ENCODE measurements at places on chromosomes 1 and 21.

DNA sequence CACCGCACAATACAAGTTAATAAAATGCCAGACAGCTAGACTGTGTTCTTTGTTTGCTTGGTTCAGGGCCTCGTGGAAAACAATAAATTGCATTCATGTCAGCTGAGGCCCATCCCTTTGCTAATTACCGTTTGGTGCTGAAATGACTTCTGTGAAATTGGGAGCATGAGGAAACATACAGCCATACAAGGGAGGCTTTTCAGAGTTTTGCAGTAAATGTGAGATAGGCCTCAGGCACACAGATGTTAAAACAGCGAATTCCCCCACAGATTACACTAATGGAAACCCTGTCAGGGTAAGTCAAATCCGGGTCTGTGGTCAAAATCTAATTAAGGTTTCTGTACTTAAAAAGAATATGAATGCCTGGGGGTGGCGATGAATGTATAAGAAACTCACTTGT lies 173.5 kb upstream of the LMO4 start:
- DNase-seq: no peak

DNA sequence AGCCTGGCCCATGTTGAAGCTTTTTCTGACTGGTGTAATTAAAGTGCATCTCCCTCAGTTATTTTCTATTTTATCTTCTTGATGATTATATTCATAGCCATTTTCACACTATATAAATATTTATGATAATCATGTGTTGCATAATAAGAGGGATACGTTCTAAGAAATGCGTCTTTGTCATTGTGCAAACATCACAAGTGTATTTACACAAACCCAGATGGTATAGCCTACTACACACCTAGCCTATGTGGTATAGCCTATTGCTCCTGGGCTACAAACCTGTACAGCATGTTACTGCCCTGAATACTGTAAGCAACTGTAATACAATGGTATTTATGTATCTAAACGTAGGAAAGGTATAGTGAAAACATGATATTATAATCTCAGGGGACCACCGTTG lies 88.1 kb downstream of the BACH1 start:
- DNase-seq: no peak

DNA sequence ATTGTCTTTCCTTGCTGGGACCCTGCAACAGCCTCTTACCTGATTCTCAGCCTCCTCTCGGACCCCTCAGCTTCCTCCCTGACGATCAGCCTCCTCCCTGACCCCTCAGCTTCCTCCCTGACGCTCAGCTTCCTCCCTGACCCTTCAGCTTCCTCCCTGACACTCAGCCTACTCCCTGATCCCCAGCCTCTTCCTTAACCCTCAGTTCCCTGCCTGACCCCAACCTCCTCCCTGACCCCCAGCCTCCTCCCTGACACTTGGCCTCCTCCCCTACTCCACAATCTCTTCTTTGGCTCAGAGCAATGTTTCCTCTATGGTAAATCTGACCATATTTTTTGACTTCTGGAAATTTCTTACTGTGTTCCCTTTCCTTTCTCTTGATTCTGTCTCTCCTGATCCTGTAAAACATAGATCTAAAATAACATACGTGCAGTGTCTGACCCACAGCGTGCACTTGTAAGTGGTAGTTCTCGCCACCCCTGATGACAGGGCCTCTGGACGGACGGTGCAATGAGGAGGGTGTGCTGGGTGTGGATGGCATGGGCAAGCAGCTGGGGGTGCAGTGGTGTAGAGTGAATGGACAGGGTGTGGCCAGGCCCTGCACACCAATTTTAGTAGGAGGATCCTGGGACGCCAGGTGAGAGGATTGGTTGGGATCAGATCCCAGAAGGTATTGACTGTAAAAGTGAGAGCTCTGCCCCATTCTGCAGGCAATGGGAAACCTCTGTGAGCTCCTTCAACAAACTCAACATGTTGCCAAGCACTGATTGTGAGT lies 264.1 kb downstream of the FOXD2 start:
- DNase-seq: no peak

DNA sequence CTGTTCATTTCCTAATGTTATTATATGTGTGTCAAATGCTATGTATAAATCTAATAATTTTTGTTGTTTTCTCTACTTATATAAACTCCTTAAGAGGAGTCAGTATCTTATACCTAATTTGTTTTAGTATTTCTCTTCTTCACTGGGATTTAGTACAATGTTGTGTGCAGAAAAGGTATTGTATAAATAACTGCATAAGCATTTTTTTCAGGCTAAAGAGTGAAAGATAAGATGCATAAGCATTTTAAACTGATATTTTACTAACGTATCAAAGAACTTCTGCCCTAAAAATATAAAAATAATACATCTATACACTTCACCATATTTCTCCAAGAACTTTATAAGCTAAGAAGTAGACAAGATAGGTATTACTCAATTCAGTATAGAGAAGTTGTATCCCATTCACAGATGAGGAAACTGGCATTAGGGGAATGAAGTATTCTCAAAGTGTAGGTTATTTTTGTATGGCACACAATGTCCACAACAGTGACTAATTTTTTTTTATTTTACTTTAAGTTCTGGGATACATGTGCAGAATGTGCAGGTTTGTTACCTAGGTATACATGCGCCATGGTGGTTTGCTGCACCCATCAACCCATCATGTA lies 59.3 kb downstream of the NUP210L start:
- no peak for DNase-seq

- DNase-seq: no peak
Observed at GRCh38 chr1:209786146-209786545, 1.8 kb upstream of the C1orf74 start.

GRCh38 chr1:194903524-194903923 lies 1704.7 kb downstream of the KCNT2 start:
- no peak for DNase-seq

GRCh38 chr1:34166625-34167361 lies 1.8 kb upstream of the CSMD2 start:
- no peak for DNase-seq

GRCh38 chr21:26087223-26087918 lies 83.2 kb downstream of the APP start:
- no peak for DNase-seq

- DNase-seq: no peak
Observed at GRCh38 chr1:216542741-216543140, 119.5 kb upstream of the USH2A start.

GRCh38 chr1:209674957-209675564 lies at the start of gene G0S2:
G0S2 (plus strand) TSS chr1:209675412; CDS start chr1:209675685, 273 bp downstream.
- peak; percentile 31 for DNase-seq

- no peak for DNase-seq
Observed at GRCh38 chr1:91520942-91521507, 20.4 kb downstream of the CDC7 start.

- DNase-seq: no peak
Observed at GRCh38 chr1:98939471-98939870, 65.2 kb downstream of the PLPPR5 start.

- DNase-seq: no peak
Observed at GRCh38 chr21:34170886-34171285, 97.5 kb downstream of the MRPS6 start.

- no peak for DNase-seq
Observed at GRCh38 chr1:10074852-10075730, 42.3 kb downstream of the UBE4B start.

- no peak for DNase-seq
Observed at GRCh38 chr1:78369546-78369945, 121.2 kb upstream of the PTGFR start.

GRCh38 chr1:228867108-228867950 lies 132.1 kb downstream of the RHOU start:
- DNase-seq: no peak

DNA sequence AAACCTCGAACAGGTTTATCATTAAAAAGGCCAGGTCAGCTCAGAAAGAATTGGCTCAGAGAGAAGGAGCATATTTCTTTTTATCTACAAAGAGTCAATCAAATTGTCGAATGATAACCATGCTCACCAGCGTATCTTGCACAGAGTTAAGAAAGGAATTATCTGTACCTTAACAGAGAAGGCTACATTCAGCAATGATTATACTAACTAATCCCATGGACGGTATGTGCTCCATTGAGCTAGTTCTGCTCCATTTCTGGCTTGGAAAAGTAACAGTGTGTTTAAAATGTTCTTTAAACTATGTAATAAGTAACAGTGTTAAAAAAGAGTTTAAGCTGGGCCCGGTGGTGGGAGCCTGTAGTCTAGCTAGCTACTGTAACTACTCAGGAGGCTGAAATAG lies 4.2 kb downstream of the UBR4 start:
- DNase-seq: no peak

GRCh38 chr1:26848941-26849774 lies 13.8 kb upstream of the SFN start:
- DNase-seq: no peak

- DNase-seq: no peak
Observed at GRCh38 chr1:32808580-32808979, 8.6 kb downstream of the YARS1 start.

GRCh38 chr1:205450448-205450847 lies 5.4 kb downstream of the BLACAT1 start:
- no peak for DNase-seq

GRCh38 chr1:89557956-89558355 lies 33.3 kb downstream of the LRRC8B start:
- DNase-seq: no peak

DNA sequence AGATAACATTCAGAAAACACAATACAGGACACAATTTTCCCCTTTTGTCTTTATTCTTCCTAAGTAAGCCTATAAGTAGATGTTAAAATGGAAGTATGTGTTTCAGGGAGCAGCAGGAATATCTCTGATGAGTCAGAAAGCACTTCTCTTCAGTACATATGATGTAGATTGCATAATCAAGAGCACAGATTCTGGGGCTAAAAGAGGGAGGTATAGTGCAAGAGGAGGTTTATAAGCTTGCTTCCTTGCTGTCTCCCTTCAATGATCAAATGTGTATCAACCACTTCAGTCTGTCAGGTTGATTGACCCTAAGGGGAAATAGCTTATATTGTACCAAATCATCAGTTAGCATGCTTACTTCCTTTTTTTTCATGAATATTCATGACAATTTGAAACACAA lies 822.8 kb downstream of the BRINP3 start:
- no peak for DNase-seq

GRCh38 chr1:204571128-204571527 lies 54.9 kb downstream of the MDM4 start:
- DNase-seq: no peak

- DNase-seq: no peak
Observed at GRCh38 chr1:185774394-185774793, 40.2 kb downstream of the HMCN1 start.

GRCh38 chr1:87197641-87198040 lies 131.0 kb upstream of the LMO4 start:
- DNase-seq: no peak

GRCh38 chr1:228538831-228539230 lies 51.6 kb downstream of the RNF187 start:
- no peak for DNase-seq

- no peak for DNase-seq
Observed at GRCh38 chr1:62107923-62108322, 86.7 kb upstream of the L1TD1 start.

DNA sequence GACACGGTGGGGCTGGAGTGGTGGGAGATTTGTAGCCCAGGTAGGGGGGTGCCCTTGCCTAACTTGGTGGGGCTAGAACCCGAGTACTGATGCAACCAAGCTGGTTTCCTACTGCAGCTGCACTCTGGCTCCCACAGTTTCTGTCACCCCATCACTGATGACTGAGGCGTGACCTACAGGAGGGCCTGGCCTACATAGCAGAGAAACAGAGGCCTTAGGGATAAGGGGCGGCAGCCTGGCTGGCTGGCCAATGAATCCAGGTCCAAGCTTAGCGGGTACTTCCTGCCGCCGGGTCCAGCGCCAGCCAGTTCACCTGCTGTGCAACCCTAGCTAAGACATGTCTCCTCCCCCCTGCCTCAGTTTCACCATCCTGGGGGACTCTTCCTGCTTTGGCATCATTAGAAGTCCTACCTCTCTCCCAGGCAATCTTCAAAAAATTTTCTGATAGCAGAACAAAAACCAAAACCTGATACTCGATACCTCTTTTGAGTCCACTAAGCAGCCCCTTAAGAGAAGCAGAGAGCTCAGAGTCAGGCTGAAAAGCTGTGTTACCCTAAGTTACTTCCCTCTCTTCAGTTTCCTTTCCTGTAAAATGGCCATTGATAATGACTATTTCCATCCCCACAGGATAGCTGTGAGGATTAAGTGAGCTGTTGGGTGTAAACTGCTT lies 27.3 kb upstream of the RNF19B start:
- DNase-seq: no peak

GRCh38 chr1:58041621-58042020 lies 504.9 kb downstream of the OMA1 start:
- no peak for DNase-seq

DNA sequence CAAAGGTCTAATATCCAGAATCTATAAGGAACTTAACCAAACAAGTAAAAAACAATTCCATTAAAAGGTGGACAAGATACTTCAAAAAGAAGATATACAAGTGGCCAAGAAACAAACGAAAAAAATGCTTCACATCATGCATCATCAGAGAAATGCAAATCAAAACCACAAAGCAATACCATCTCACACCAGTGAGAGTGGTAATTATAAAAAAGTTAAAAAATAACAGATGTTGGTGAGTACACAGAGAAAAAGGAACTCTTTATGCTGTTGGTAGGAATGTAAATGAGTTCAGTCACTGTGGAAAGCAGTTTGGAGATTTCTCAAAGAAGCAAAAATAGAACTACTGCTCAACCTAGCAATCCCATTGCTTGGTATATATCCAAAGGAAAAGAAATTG lies 218.6 kb downstream of the SLC44A5 start:
- no peak for DNase-seq

DNA sequence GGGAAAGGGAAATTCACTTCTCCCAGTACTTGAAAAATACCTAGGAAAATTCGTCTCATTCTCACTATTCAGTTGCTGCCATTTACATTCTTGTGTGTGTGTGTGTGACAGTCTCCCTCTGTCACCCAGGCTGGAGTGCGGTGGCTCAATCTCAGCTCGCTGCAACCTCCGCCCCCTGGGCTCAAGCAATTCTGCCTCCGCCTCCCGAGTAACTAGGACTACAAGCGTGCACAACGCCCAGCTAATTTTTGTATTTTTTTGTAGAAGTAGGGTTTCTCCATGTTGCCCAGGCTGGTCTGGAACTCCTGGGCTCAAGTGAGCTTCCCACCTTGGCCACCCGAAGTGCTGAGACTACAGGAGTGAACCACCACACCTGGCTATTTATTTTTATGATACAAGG lies 1.2 kb downstream of the SNAPIN start:
- no peak for DNase-seq

Measured in CD4-positive, alpha-beta T cell treated with Interleukin-10 for 1 hour (primary cell).